CD4-positive, alpha-beta T cell treated with Interleukin-17A for 4 hours (primary cell): ENCODE measurements at places on chromosomes 3 and 15.
A peak's percentile ranks its signal among the peaks of the same experiment; 100 is the strongest.

DNA sequence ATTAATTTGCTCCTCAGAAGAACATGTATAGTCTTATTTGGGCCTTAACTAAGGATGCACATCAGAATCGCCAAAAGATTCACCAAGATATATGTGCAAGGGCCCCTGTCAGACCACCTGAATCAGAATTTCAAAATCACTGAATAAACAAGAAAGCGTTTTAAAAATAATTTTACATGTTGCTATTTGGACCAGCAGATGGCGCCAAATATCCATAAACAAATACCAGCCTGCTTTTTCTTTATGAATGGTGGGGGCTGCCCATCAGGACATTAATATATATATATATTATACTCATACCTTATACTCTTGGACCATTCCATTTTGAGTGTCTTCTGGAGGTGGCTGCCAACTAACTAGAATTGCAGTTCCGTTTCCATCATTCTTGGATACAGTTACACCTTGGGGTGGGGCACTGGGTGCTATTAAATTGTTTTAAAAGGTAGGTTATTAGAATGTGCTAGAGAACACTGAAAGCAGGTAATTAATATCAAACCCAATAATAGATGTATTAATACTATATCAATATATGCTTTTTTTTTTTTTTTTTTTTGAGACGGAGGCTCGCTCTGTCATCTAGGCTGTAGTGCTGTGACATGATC is 1108.3 kb downstream of the ROBO1 start:
- peak; percentile 2 for DNase-seq

DNA sequence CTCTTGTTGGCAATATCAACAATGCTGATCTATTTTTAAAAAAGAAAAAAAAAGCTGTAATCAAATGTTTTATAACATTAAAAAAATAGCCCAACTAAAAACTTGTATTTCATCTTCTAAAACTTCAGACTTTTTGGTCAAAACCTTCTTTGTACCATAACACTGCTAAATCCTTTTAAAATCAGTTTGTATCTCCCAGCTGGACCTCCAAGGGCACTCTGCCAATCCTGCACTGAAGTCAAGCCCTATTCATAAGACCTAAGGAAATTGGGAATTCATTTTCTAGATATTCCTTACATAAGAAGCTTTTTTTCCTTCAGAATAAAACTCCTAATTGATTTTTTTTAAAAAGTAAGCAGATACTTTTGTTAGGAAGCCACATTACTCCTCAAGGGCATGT is 38.2 kb upstream of the HCLS1 start:
- DNase-seq, result no peak

GRCh38 chr15:92907229-92907628 is 7.1 kb downstream of the CHD2 start:
- no peak for DNase-seq

DNA sequence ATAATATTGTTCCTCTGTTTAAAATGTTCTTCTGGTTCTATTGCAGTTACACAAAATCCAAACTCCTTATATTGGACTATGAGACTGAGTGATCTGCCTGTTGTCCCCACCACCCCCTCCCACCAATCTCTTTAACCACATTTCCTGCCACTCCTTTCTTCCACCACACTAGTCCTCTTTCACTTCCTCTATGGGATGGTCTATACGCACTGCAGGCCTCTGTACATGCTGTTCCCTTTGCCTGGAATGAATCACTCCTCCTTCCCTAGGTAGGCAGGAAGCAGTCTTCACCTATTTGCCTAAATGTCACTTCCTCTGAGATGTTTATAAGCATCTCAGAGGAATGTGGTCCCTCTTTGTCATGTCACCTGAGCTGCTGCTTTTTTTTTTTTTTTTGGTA is 4.0 kb downstream of the MAP2K1 start:
- peak; percentile 44 for DNase-seq

GRCh38 chr3:109825971-109826810 is 488.8 kb upstream of the DPPA4 start:
- DNase-seq, result no peak

GRCh38 chr3:4207672-4208071 is 95.5 kb upstream of the SETMAR start:
- no peak for DNase-seq

DNA sequence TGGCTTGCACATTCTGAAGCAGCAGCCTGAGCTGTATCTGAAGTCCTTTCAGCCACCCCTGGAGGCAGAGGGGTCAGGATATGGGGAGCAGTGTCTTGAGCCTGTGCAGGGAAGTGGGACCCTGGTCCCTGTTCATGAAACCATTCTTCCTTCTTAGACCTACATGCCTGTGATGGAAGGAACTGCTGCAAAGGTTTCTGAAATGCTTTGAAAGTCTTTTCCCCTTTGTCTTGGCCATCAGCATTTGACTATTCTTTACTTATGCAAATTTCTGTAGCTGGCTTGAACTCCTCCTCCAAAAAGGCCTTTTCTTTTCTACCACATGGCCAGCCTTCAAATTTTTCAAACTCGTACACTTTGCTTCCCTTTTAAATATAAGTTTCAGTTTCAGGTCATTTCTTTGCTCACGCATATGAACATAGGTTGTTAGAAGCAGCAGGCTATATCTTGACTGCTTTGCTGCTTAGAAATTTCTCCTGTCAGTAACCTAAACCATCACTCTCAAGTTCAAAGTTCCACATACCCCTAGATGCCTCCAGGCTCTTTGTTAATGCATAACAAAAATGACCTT is 62.3 kb downstream of the GALK2 start:
- DNase-seq, result no peak

- no peak for DNase-seq
Observed at GRCh38 chr3:24137334-24137733, 192.2 kb downstream of the NR1D2 start.

- no peak for DNase-seq
Observed at GRCh38 chr15:79403501-79403900, 28.6 kb upstream of the MINAR1 start.

- DNase-seq, result no peak
Observed at GRCh38 chr3:186217820-186218164, 108.9 kb upstream of the ETV5 start.

GRCh38 chr3:61857297-61857696 is 295.9 kb downstream of the PTPRG start:
- no peak for DNase-seq

DNA sequence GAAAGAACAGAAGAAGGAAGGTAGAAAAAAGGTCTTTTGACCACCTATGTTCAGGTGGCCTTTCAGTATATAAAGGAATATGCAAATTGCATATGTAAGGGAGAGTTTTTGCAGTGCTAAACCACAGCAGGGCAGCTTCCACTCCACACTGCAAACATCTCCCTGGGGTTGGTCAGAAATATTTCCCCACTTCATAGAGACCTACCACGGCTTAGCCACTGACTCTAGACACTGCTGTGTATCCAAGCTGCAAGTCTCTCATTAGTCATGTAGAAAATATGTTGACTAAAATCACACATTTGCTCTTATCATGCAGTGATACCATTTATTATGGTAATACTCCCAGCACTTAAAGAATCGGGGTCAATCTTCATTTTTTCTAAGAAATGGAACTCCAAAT is 214.9 kb upstream of the NR2F2 start:
- no peak for DNase-seq

DNA sequence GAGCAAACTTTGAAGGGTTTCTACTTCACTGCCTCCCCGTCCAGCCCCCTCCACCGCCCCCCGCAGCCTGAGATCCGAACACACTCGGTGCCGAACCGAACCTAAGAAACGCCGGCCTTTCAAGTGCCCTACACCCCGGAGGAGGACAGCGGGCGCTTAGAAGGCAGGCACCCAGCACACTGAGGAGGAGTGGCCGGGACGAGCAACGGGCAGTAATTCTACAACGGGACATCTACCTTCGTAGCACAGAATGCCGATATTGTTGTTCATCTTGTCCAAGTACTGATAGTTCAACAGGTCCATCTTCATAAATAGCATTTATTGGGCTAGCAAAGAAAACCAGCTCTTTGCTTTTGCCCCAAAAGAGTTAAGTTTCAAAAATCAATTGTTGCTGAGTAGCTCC is 513 bp downstream of the VGLL4 start:
- DNase-seq, result peak; percentile 31

GRCh38 chr3:128307781-128308469 is 154.6 kb downstream of the EEFSEC start:
- DNase-seq, result no peak

GRCh38 chr3:16670191-16670590 is 65.0 kb upstream of the DAZL start:
- no peak for DNase-seq

DNA sequence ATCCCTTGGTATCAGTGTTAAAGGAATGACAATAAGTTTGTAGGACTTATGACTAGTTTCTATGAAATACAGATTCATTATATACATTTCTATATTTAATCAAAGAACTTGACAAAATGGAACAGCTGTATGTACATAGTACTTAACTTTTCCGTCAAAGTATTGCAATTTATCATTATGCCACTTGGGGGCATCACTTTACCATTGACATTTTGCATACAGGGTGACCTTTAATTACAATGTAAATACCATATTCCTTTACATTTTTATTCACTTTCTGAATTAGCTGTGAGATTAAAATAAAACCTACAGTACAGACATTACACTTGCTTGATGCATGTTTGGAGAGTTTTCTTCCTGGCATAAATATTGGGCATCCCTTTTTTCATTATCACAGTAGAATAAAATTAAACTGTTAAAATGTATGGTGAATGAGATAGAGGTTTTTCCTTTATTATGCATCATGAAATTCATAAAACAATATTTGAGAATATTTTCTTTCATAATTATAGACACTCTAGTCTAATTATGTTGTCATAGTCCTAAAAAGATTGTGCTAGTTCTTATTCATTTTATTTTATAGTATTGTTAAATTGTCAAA is 6.9 kb downstream of the NEK11 start:
- DNase-seq, result peak; percentile 29

- peak; percentile 36 for DNase-seq
Observed at GRCh38 chr15:69679623-69680228, 227.1 kb downstream of the RPLP1 start.

DNA sequence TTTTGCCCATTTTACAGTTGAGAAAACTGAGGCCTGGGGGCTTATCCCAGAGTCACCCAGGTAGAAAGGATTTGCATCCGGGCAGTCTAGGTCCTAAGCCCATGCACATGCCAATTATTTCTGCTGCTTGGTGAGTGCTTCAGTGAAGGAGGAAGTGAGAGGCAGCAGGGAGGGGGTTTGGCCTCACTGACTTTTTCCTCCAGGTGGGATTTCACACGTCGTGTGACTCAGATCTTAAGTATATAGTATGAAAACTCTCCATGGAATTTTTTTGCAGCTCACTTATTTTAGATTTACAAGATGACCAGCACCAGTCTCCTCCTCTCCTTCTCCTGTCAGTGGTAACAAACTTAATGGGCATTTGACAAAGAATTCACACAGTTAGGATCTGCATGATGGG is 4.6 kb downstream of the ITGA11 start:
- no peak for DNase-seq
